ENCODE measurements at places on chromosomes 13 and 19. TPM values are rescaled to one million over a fixed set of nuclear protein-coding genes. Genes with fewer than 3 reads are reported as not detected.

The FCER2 gene
- total RNA-seq, result 0.20 TPM

The FUT2 gene
- 12.5 TPM for total RNA-seq

The AMER2 gene
- total RNA-seq, result not detected

The CCDC70 gene
- not detected for total RNA-seq

The ZNF486 gene
- total RNA-seq, result not detected

The KMT2B gene
- total RNA-seq, result 29.9 TPM

The GIPC3 gene
- not detected for total RNA-seq

The KANK3 gene
- total RNA-seq, result 21.7 TPM

The ZNF578 gene
- total RNA-seq, result not detected

DNA sequence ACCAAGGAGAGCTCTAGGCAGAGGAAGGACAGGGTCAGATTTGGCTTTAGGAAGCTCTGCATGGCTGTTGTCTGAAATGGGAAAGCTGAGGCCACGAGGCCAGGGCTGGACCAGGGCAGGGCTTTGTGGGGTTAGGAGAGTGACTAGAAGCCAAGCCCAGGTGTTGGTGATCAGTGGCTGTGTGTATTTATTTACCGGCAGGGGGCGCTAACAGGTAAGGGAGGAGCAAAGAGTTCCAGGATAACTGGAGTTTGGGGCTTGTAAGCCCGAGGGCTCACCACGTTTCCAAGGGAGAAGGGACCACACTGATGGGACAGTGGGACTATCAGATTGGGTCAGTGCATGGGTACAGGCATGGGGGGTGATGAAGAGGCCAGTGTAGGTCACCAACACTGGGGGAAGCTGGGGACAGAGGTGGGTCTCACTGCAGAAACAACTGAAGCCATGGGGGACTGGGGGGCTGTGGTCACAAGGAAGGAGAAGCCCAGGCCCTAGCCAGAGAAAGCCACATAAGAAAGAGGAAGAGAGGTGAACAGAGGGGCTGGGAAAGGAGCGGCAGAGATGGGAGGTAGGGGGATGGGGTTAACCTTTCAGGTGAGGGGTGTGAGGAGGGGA, 3.9 kb downstream of the TMEM147 start:
- peak; percentile 34 for DNase-seq

- DNase-seq, result peak; percentile 57
Measured at GRCh38 chr13:30577401-30577852, 40.3 kb upstream of the USPL1 start.

DNA sequence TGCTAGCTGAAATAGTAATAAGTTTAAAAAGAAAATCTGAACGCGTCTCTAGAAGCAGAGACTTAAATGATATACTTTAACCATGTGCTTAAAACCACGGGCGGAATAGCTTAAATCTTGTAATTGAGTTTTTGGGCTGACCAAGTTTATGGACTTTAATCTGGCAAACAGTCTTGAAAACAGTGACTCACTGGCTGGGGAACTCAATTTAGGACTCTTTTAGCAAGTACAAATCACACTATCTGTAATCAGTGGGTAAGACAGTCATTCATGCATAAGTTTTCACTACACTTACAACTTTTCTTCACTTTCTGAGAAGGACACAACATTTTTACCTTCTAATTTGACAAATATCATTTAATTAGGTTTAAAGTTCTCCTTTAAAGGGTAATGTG, 26.8 kb downstream of the ZNF627 start:
- DNase-seq, result no peak

GRCh38 chr13:100610391-100611347, 22.1 kb upstream of the GGACT start:
- DNase-seq, result no peak

DNA sequence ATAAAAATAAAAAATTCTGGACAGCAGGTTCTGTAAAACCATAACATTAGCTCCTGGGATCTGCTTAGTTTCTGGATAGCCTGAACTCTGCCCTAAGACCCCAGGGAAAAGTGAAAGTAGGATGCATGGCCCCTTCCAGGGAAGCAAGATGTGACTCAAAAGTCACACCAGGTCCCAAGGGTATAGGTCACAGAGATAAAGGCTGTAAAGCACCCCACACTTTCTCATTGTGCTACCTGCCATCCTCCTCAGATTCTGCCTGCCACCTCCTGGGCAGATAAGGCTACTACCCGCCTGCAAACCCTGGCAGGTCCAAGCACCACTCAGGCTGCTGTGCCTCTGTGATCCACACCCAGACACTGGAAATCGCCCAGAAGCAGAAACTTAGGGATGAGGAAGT, 20.6 kb downstream of the FFAR2 start:
- peak; percentile 22 for DNase-seq

DNA sequence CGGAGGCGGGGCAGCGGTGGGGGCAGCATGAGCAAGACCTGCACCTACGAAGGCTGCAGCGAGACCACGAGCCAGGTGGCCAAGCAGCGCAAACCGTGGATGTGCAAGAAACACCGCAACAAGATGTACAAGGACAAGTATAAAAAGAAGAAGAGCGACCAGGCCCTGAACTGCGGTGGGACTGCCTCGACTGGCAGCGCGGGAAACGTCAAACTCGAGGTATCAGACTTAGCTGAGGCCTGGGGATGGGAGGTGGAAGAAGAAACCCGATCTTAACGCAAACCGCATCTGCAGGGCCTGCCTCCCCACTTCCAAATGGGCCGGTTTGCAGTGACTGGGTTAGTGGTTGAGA, 693 bp downstream of the RFXAP start:
- no peak for DNase-seq

DNA sequence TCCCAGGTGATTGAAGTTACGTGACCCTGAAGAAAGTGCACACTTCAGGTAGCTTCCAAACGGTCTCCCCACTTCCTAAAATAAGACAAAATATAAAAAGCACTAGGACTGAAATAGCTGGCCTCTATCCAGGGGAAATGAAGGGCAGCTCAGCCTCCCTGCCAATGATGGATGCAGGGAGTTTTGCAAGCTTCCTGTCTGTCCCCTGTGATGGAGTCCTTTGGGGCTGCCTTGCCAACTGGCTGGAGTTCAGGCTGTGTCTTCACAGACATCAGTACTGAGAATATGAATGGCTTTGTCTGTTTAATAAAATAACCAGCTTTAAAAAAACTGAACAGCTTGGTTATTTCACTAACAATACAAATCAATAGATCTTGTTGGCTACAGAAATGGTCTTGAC, 101.4 kb upstream of the GPR12 start:
- no peak for DNase-seq

DNA sequence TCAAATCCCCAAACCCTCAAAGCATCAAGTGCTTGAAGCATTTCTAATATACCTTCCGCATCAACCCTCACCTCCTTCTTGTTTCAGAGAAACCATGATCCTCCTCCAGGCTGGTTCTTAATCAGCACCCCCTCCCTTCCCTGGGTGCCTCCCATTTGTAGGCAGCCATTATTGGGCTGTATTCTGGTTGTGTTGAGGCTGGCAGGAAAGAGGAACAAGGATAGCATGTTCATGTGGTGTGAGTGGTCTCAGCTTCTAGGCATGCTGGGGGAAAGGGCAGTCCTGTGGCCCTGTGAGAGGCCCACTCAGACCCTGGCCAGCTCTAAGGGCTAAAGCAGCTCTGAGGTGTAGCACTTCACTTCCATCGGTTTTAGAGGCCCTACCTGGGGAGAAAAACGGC, 18.9 kb upstream of the TRIM13 start:
- DNase-seq, result no peak

DNA sequence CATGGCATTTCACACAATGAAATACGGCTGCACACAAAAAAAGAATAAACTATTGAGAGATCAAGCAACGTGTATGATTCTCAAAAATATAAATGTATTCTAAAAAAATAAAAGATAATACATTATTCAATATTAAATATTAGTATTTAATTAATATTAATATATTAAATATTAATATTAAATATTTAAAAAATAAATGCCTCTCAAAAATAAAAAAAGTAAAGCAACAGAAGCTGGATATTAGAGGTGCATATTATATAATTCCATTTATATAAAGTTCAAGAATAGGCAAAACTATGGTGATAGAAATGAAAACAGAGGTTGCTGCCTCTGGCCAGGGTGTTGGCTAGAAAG, 57.1 kb downstream of the GADD45B start:
- no peak for DNase-seq

DNA sequence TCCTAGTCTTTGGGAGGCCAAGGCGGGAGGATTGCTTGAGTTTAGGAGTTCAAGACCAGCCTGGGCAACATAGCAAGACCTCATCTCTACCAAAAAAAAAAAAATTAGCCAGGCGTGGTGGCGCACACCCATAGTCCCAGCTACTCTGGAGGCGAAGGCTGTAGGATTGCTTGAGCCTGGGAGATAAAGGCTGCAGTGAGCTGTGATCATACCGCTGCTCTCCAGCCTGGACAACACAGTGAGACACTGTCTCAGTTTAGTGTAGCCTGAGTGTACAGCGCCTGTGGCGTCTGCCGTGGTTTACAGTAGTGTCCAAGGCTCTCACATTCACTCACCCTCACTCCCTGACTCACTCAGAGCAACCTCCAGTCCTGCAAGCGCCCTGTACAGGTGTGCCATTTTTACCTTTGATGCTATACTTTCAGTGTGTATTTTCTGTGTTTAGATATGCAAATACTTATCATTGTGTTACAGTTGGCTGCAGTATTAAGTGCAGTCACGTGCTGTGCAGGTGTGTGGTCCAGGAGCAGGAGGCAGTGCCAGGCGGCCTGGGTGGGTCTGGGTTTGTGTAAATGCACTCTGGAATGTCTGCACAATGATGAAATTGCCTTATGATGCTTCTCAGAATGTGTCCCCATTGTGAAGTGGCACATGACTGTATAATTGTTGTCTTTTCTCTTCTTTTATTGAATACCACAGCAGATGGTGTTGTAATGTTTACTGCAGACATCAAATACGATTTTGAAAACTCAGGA, 36.1 kb upstream of the DCUN1D2 start:
- no peak for DNase-seq

DNA sequence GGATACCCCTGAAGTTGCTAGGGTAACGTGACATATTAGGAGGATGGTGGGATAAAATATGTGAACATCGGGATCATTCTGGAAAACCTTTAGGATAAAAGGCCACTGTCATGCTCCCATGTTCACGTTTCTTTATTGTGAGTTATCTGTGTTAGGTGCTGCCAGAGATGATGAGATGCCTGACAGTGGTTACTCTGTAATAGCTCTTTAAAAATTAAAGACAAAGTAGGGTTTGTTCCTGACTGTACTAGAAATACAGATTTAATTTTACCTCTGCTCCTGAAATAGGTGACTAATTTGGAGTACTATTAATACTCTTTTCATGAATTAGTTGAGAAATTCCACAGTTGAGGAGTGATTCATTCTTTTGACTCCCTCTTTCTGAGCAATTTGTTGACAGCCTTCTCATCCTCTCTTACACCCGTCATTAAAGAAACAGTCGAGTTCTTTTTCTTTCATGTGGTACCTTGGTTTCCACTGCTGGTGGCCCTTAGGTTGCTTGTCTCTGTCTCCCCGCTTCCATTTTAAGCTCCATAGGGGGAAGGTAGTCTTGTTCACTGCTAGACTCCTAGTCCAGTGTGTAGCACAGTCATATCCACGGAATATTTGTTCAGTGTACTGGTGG, 28.4 kb downstream of the SAE1 start:
- DNase-seq, result no peak

GRCh38 chr19:8131517-8131916, 17.9 kb downstream of the FBN3 start:
- no peak for DNase-seq

GRCh38 chr19:18017275-18018083, 9.5 kb downstream of the ARRDC2 start:
- DNase-seq, result no peak

DNA sequence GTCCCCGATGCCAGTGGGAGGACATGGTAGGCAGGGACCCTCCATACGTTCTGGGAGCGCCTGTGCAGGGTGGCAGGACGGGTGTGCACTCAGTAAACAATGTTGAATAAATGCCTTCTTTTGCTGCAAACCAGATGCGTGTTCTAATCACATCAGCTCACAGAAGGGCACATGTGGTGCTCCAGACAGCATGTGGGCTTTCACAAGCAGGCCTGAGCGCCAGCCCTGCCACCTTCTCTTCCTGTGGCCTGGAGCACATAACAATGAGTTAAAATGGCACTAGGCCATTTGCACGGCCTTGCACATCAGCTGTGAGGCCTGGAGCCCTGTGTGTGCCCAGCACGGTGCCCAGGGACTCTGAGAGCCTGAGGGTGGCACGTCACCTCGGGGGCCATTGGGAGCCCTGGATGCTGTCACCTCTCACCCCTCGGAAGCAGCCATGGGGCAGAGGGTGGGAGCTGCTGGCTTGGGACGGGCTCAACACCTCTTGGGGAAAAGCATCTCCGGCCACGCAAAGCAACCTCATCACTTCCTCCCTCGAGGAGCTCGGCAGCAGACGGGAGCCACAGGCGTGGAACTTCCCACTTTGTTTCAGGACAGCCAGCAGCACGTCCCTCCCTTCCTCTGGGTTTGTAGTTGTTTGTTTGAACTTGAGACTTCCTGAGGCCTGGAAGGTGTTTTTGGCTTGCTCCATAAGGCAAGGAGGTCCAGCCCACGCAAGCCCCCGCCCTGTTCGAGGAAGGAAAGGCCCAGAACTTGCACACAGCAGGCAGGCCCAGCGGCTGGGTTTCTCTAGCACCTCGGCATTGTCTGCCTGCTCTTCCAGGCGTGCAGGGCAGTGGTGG, 9.8 kb downstream of the MCF2L start:
- DNase-seq, result no peak

DNA sequence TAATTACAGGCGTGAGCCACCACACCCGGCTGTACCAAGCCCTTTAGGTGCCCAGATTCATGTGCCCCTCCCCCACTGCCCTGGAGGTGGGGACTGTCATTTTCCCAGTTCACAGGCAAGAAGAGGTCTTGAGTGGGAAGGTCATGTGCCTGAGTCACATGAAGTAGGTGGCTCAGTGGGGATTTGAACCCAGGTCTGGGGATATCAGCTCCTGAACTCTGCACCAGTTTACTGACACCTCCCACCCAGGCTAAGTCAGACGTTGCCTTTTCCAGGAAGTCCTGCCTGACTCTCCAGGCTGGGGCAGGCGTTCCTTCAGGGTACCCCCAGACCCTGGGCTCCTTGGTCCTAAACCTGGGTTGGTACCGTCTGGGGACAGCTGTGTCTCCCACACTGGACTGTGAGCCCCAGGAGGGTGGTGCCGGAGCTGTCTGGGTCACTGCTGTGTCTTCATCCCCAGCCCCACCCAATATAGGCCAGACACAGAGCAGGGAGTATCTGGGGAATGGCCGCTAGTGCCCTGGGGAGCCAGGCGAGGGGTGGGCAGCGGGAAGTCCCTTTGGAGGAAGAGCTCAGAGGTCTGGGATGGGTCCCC, 8.6 kb downstream of the VASP start:
- no peak for DNase-seq

- no peak for DNase-seq
Measured at GRCh38 chr19:18432275-18433014, 5.5 kb downstream of the ISYNA1 start.
